KBM-7 (cell line): ENCODE measurements at places on chromosomes 12 and 14.

DNA sequence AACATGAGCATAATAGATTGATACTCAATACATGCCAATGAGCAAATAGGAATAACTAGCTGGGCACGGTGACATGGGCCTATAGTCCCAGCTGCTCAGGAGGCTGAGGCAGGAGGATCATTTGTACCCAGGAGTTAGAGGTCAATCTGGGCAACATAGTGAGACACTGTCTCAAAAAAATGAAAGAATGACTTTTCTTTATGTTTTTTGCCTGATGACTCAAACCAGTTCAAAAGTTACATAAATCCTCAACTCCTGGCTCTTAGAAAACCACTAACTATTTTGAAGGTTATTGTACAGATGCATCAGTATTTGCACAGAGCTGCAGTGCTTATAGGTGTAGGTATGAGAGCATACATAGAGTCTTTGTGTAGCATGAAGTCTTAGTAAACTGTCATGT, 219.2 kb upstream of the RGS6 start:
- DNase-seq = no peak

GRCh38 chr14:69101331-69101826, 51.5 kb downstream of the DCAF5 start:
- DNase-seq = peak; percentile 82

- DNase-seq = no peak
These were observed 130.2 kb upstream of the EEA1 start for GRCh38 chr12:93059288-93059687.

- no peak for DNase-seq
These were observed 167.2 kb upstream of the ATP2B1 start for GRCh38 chr12:89875809-89876208.

DNA sequence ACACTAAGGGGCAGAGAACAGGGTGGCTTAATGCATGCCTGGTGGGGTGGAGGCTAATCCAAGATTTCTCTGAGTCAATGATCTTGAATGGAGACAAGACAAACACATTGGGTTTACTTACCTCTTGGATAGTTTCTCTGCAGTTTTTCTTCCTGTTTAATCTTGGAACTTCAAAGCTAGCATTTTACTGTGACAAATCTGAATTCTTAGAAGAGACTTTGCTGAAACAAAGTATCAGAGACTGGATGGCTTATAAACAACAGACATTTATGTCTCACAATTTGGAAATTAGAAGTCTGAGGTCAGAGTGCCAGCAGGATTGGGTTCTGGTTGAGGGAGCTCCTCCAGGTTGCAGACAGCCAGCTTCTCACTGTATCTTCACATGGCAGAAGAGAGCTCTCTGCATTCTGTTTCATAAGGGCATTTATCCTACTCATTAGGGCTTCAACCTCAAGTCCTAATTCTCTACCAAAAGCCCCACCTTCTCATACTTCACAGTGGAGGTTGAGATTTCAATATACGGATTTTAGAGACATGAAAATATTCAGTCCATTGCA, 921.8 kb downstream of the VRK1 start:
- DNase-seq = no peak

- DNase-seq = no peak
These were observed 87.4 kb downstream of the PAPOLA start for GRCh38 chr14:96589577-96589976.

GRCh38 chr12:68780731-68781130, 27.2 kb upstream of the MDM2 start:
- DNase-seq = no peak

- DNase-seq = no peak
These were observed 90.9 kb downstream of the GPR65 start for GRCh38 chr14:88095791-88096190.

GRCh38 chr12:112096070-112096469, 12.5 kb downstream of the NAA25 start:
- DNase-seq = peak; percentile 43

- no peak for DNase-seq
These were observed 46.9 kb downstream of the EFCAB11 start for GRCh38 chr14:89907655-89908054.

DNA sequence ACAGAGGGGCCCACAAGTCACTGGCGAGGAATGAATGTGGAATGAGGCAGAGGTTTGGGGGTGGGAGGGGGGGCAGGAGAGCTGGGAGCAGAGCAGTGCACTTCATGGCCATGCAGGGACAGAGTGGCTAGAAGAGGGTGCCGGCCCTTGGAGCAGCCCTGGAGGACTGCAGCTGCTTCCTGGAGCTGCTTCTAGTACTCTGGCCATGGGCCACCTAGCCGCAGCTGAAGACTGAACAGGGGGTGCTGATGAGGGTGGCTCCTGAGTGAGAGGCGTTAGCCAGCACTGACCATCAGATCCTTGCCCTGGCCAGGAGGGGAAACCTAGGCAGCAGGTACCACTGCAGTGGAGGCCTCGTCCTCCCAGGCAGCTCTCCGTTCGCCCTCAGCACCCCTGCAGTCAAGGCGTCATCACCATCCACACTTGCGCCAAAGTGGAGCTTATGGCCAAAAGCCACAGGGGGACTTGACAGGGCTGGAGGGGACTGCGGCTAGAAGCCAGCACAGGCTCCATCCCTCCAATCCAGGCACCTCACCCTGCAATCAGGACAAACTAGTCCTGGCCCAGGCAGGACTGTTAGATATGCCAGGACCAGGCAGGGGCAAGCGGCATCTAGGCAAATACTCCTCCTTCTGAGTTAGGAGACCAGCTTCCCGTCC, 16.4 kb downstream of the OTUB2 start:
- DNase-seq = no peak

GRCh38 chr12:121196902-121197301, 13.0 kb upstream of the P2RX4 start:
- DNase-seq = peak; percentile 93

DNA sequence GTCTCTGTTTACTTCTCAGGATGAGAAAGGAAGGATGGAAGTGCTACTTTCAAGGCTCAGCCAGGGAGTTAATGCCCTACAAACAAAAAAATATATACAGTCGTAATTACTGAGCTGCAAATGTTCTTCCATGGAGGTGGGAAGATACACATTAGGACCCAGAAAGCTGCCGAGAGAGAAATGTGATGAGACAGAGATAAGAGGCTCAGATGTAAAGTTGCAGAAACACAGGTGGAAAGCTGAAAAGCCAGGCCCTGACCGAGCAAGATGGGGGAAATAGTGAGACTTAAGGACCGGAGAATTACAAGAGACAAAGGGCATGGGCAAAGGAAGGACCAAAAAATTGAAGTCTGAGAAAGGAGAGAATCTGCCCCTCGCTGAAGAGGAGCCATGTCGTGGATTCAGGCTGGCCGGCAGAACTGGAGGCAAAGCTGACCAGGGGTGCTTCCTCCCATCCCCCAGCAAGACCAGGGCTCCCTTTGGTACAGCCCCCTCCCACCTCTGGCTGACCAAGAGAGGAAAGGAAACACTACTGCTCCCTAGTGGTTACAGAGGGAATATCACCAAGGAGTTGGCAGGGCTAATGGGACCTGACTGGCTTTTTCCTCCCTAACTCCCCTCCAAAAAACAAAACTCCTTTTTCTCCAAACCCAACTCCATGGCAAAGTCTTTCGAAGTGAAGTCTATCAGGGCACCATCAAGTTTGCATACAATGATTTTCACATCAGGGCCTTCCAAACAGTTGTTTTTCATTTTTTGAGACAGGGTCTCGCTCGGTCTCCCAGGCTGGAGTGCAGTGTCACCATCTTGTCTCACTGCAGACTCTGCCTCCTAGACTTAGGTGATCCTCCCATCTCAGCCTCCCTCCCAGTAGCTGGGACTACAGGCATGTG, 12.1 kb downstream of the ZFHX2 start:
- DNase-seq = peak; percentile 52

DNA sequence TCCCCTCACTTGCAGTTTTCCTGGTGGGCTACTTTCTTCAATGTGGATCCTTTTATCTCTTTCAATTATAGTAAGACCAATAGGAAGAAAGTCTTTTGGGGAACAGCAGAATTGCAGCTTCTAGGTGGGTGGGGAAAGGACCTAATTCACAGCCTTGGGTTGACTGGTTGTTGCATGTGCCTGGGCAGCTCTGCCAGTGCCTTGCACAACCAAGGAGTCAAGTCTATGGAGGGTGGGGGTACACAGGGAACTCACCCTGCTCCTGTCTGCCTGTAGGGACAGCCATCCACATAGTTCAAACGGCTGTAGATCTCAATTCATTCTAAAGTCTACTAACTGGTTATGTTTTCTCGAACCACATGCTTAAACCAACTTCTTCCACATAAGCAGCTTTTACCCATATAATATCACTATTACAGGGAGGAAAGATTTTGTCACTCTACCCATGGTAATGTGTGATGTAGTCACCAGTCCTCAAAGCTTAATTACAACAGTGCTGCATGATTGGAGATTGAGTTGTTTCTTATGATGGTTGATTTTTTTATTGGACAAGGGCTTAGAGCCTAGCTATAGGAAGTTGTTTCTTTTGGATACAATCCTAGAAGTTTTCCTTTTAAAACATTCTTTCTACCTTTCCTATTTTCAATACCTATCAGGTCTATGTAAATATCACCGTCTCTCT, 117.7 kb upstream of the FRMD6 start:
- DNase-seq = no peak

DNA sequence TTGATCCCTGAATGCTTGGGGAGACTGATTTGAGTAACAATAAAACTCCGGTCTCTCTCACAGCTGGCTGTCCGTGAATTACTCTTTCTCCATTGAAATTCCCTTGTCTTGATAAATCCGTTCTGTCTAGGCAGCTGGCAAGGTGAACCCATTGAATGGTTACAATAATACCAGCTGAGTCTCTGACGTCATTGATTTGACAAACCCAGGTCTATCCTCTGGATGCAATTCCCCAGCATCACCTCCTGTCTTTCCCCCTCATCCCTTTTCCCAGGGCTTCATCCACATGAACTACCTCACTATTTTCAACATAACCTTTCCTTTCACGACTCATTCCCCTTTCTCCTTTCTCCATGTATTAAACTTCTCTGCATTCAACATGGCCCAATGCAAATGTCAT, 98.7 kb upstream of the TMEM132C start:
- no peak for DNase-seq

DNA sequence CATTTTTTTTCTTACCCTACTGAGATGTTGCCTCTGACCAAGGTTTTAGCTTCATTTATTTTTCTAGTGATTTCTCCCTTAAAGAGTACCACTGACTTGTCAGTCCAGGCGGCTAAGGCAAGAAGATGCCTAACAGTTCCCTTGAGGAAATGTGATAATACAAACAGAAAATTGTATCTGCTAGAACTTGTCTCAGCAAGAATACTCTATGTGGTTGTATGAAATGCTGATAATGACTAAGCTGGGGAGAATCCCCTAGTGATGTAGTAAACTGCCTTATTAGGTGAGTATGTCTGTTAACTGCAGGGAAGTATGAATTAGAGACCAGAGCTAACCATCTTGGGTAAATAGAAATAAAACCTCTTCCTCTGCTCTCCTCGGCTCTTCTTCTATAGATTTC, 6.7 kb downstream of the C12orf54 start:
- no peak for DNase-seq

DNA sequence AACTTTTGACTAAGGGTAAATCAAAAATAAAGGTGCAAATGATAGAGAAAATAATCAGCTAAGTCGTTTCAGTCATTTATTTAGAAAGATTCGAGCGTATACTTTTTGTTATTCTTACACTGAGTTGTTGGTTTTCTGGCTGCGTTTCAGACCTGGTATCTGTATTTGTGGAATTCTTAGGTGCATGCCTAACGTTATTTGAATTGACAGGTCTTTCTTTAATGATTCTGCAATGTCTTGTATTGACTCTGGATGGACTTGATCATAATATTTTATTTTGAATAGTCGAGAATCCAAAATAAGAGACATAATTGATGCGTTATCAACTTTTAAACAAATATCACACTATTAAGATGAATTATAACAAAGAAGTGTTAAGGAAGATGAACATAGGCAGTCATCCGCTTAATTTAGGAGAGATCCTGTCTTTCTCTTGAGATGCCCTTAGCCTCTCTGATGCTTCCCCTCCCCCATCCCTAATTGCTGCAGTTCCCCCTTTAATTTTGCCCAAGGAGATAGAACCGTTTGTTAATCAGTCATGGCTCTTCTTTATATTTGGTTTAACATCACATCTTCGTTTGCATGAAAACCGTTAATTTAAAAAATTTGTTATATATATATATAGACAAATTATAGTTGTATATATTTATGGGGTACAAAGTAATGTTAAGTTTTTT, 1.8 kb downstream of the ALX1 start:
- no peak for DNase-seq

- DNase-seq = no peak
These were observed 851.6 kb downstream of the NRXN3 start for GRCh38 chr14:79021766-79022165.

- no peak for DNase-seq
These were observed 41.4 kb downstream of the PTGER2 start for GRCh38 chr14:52355526-52355925.

DNA sequence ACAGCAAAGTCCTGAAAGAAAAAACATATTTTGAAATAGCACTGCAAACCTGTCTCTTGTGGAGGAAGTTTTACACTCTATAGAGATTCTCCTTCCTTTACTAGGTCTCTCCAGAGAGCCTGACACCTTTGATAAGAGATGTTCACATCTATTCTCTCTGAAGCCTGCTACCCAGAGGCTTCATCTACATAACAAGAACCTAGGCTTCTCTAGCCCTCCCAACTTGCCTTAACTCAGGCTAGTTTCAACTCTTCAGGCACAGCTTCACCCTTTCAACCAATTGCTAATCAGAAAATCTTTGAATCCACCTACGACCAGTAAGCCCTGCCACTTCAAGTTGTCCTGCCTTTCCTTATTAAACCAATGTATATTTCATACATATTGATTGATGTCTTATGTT, 60.6 kb downstream of the IFNG start:
- no peak for DNase-seq

GRCh38 chr12:97336900-97337751, 125.5 kb upstream of the RMST start:
- no peak for DNase-seq

DNA sequence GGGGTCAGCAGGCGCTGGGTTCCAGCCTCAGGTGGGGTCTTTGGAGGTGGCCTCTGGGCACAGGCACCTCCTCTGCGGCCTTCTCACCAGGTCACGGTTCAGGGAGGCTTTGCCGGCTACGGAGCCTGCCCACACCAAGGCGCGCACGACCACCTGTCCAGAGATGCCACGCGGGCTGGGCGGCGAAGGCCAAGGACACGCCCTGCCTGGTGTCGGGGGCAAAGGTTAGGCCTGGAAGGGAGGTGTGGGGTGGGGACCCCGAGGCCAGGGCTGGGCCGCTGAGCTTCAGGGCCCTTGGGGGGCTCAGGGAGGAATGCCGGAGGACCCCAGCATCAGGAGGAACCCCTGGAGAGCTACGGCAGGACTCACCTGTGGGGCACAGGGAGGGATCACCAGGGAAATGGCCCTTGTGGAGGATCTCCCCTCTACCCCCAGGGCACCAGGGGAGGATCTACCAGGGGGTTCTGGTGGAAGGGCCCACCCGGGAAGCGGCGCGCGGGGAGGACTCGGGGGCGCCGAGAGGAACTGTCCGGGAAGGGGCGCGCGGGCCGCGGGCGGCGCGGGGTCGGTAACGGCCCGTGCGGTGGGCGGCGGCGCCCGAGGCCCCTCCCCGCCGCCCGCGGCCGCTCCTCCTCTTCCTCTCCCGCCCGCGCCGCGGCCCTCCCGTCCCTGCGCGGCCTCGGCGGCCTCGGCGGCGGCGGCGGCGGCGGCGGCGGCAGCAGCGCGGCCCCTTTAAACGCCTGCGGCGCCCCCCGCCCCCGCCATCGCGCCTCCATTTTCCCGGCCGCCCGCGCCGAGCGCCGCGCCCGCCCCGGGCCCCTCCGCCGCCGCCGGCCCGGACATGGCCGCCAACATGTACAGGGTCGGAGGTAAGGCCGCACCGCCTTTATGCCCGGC, at the start of gene MTA1:
Gene MTA1 (plus strand): TSS at position 633 of the 897 bp plus-strand sequence. CDS start 209 bp downstream, at position 842.
- DNase-seq = no peak

- no peak for DNase-seq
These were observed 527 bp upstream of the ATP23 start for GRCh38 chr12:57940915-57941164.
